ENCODE measurements at places on chromosomes 12 and 14. TPM values are rescaled to one million over a fixed set of nuclear protein-coding genes. Genes with fewer than 3 reads are reported as not detected.

DNA sequence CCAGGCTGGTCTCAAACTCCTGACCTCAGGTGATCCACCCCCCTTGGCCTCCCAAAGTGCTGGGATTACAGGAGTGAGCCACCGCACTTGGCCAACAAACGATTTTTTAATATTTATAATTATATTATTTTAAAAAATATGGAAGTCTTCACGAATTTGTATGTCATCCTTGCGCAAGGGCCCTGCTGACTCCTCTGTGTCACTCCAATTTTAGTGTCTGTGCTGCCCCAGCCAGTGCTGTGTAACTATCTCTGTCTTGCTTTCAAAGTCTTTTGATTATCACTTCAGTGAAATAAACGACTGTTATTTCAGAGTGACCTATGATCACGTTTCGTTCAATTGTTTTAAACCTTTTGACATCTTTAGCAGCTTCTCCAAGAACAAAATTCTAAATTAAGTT, 13.1 kb upstream of the MMP17 start:
- no peak for DNase-seq

DNA sequence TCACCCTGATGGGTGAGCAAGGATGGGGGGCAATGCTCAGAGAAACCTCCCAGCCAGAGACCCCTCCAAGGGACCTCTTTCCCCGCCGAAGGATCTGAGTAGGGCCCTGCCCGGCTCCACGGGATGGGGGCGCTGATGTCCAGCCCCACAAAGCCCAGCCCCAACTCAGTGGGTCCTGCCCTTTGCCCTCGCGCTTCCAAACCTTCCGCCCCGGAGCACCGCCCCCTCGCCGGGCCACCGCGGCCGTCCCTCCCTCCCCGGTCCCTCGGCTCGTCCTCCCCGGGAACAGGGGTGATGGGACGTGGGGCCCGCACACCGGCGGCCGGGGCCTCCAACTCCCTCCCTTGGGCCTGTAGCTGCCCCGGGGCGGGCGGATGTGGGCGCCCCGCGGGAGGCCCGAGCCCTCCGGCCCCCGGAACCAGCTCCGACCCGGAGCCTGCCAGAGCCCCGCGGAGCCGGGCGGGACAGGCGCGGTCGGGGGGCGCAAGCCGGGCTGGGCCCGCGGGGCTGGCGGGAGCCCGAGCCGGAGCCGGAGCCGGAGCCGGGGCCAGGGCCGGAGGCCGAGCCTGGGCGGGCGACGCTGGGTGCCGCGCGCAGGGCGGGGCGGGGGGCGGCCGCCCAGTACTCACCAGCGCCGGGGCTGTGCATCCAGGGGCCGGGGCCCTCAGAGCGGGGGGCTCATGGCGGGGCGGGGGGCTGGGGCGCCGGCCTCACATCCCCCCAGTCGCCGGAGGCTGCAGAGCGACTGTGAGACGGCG, 386 bp downstream of the HDAC7 start:
- peak; percentile 67 for DNase-seq

Gene SRRM4
- not detected for total RNA-seq

- DNase-seq, result peak; percentile 44
These were observed 36.1 kb upstream of the OR5AU1 start for GRCh38 chr14:21191809-21192446.

DNA sequence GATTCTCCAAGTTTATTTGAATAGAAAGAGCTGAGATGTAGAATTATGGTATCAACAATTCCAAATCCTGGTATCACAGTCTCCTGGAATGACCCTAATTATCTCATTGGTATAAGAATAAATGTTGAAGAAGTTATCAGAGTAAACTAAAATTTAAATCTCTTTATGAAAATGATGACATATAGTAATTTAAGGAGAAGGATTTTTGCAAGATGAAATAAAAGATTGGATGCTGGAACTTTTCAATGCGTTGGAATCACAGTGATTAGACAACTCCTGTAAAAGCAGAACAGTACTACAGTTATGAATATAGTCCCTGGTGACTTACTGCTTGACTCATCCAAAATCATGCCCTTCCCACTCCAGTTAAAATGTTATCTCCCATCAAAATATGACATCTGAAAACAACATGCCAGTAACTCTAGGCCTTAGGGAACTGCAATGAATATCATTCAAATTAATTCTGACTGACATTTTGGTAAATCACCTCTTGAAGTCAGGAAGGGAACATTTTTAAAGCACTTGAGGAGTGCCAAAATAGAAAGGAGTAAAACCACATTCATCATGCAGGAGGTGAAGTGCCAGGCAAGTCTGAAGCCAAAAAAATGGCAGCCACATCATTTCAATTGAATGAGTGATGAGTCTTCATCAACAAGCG, 197.8 kb upstream of the PRKD1 start:
- DNase-seq, result no peak

GRCh38 chr14:36293824-36294223, 26.6 kb downstream of the MBIP start:
- DNase-seq, result no peak

GRCh38 chr12:111841236-111841749, 735 bp upstream of the MAPKAPK5 start:
- no peak for DNase-seq

GRCh38 chr12:89943463-89943862, 234.8 kb upstream of the ATP2B1 start:
- no peak for DNase-seq

- DNase-seq, result no peak
These were observed 56.7 kb downstream of the TTC7B start for GRCh38 chr14:90759370-90760077.

Gene PLEKHD1
- total RNA-seq, result not detected

- no peak for DNase-seq
These were observed 975.9 kb downstream of the FLRT2 start for GRCh38 chr14:86505808-86506207.

DNA sequence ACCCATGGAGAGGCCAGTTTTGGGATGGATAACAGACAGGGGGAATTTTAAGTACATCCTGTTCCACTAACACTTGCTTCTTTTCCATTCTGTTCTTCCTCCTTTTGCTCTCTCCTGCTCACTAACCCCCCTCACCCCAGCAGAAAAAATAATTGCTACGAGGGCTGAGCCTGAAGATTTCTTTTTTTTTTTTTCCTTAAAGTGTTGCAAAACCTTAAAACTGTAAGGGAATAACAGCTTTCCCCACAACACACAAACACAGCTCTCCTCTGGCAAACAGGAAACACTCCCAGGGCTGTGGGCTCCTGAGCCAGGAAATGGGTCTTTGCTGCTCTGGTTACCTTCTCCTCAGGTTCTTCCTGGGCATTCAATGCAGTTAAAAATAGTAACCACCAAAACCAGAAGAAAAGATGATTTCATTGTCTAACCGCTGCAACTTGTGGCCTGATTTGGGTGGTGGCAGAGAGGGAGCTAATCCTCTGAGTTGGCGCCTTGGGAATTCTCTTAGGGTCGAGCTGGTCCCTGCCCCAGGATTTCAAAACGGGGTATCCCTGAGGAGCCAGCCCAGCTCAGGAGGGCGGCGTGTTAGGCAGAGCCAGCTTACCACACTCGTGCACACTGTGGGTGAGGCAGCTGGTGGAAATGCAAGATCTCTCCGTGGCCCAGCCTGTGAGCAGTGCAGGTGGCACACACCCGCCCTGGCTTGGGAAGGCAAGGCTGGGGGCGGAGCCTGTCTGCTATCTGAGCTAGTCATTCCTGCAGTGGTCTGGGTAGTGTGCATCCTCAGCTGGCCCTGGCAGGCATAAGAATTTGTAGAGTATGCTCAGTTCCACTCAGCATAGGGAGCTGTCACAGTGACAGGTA, 17.1 kb upstream of the EMP1 start:
- DNase-seq, result peak; percentile 59

DNA sequence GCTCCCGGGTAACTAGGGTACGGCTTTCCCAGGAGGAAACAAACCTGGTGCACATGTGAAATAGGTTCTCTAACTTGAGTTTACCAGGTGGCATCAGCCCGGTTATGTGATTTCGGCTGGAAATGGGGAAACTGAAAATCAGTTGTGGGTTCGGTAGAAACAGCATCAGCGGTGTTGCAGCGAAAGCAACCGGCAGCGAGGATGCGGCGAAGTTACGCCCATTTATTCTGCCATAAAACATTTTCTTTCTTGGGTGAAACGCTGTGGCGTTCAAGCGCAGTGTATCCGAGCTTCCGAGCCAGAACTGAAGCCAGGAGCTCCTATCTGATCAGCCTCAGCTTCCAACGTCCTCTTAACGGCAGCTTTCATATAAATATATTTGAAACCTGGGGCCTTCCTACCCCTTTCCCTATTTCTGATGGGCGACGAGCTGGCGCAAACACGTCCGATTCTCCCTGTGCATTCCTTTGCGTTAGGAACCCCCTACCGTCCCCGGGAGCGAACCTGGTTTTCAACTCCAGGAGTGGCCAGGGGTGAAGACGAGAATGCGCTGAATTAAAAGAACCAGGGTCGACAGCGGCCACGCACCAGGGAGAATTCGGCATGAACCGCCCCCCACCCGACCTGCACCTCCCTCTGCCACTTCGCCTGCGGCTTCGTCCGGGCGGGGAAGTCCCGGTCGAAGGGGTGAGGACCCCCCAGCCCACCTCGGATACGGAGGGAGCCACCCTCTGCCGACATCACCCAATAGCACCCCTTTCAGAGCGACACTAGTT, 1.6 kb downstream of the DPF3 start:
- peak; percentile 40 for DNase-seq

Gene TTC6
- total RNA-seq, result not detected

- DNase-seq, result no peak
These were observed 3.9 kb downstream of the GZMH start for GRCh38 chr14:24605435-24606190.

Gene GPR135
- 10.9 TPM for total RNA-seq

- no peak for DNase-seq
These were observed 1.7 kb upstream of the IL26 start for GRCh38 chr12:68227356-68227755.

Gene RPL10L
- total RNA-seq, result not detected

Gene KRT72
- not detected for total RNA-seq

GRCh38 chr12:94109160-94109559, 39.2 kb upstream of the PLXNC1 start:
- no peak for DNase-seq

Gene BAZ2A
- total RNA-seq, result 105 TPM

Gene RIMBP2
- 3.5 TPM for total RNA-seq

GRCh38 chr12:14952299-14952921, 9.0 kb downstream of the ARHGDIB start:
- DNase-seq, result no peak

Gene TBK1
- total RNA-seq, result 25.4 TPM

Gene NKX2-1
- not detected for total RNA-seq

DNA sequence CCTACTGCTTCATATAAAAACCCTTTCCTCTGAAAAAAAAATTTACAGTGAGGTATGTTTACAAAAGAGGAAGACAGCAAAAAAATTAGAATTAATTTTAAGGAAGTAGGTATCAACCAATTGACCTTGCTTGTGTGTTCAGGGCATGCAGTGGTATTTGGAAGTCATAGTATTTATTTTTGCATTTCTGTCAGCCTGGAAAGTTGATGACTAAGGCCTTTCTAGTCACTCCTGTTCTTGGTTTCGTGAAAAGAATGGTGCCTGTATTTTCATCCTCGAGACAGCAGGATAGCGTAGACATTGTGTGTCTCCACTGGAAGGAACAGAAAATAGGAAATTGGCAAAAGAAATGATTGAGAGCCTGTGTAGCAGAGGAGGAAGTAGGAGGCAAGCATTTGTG, 24.5 kb downstream of the SLC16A7 start:
- no peak for DNase-seq

DNA sequence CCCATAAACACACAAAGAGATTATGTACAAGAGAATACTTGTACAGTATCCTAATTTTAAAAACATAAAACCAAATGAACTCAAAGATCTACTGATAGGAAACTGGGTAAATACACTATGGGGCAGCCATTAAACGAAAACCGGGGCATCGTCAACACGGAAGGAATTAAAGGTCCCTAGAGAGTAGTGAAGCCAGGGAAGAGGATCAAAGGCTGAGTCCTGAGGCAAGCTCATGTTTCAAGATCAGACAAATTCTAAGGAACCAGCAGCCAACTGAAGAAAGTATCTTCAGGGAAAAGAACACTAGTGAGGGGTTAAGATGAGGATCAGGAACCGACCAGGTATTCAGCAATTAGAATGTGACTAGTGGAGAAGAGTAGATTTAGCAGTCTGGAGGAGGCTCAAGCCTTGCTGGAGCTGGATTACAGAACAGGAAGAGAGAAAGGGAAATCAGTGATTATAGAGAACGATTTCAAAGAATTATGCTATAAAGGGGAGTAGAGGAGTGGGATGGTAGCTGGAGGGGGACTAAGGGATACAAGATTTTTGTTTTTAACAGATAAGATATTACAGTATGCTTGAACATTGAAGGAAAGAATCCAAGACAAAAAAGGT, 23.7 kb downstream of the SEL1L start:
- DNase-seq, result no peak

Gene STRAP
- total RNA-seq, result 84.6 TPM

- no peak for DNase-seq
These were observed 2.4 kb downstream of the CLEC12B start for GRCh38 chr12:10012630-10013330.

GRCh38 chr14:22598099-22598895, at the start of gene ABHD4:
ABHD4 (plus strand) TSS chr14:22598300; CDS start chr14:22598307, 7 bp downstream.
- peak; percentile 83 for DNase-seq

GRCh38 chr12:104331376-104331775, 27.8 kb downstream of the EID3 start:
- no peak for DNase-seq

- no peak for DNase-seq
These were observed 64.8 kb downstream of the CCDC60 start for GRCh38 chr12:119399301-119399700.

DNA sequence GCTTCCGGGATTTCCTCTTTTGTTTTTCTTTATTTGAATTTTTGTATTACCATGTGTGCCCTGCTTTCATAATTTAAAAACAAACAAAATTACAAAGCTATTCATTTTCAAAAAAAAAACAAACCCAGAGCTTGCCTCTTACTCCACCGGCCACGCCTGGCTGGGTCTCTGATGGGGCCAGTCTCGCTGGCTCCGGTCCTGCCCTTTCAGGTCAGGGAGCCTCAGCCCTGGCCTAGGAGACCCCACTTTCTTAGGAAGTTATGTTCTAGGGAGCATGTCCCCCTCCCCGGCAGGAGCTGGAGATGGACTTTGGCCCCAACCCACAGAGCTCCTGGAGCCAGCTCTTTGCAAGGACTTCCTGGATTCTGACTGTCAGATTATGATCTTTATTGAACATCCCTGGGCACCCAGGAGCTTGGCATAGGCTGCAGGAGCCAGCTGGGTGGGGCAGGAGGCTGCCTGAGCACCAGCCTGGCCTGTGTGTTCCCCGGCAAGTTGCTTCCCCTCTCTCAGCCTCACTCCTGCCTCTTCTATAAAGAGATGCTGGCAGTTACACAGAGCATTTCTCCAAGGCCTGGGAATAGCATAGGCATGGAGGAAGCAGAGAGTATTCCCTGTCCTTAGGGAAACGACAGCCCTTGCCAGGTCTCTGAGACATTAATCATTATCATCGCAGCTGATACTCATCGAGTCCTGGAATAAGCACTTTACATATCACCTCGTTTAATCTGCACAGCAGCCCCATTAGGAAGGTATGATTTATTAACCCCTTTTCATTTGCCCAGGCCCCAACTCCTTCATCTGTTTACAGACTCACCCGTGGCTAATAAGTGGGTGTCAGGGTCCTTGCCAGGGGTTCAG, 3.5 kb downstream of the DEGS2 start:
- DNase-seq, result no peak
